ENCODE measurements at places on chromosomes 6 and 20.

- peak; percentile 93 for DNase-seq
Observed at GRCh38 chr20:11235058-11235457, 561.3 kb upstream of the JAG1 start.

DNA sequence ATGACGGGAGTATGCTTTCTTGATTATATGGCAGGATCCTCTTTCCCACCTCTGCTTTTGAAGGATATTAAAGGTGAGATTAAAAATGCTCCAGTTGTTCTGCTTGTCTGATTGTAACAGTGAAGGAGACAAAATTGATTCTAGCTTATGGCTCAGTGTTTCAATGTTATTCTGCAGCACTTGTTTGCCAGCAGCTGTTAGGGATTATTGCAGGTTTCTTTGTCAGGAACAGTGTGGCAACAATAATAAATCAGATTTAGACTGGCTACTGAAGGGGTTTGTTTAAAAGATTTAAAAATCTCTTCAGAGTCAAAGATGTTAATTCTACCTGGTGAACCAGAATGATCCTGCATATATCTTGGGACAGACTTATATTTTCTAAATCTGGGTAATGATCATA, 126.9 kb downstream of the LAMA2 start:
- DNase-seq: no peak

- no peak for DNase-seq
Observed at GRCh38 chr6:105380634-105381033, 22.2 kb downstream of the PREP start.

DNA sequence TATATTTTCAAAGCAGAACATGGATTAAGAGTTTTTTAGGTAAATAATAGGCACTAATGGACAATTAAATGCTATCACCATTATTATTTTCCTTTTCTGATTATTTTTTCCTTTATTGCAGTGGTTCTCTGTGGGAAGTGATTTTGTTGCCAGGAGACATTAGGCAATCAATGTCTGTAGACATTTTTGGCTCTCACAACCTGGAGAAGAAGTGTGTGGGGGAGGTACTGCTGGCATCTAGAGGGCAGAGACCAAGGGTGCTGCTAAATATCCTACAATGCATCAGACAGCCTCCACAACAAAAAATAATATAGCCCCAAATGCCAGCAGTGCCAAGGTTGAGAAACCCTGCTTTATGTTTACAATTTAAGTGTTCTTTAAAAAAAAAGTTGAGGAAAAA, 8.3 kb downstream of the IFNGR1 start:
- no peak for DNase-seq

DNA sequence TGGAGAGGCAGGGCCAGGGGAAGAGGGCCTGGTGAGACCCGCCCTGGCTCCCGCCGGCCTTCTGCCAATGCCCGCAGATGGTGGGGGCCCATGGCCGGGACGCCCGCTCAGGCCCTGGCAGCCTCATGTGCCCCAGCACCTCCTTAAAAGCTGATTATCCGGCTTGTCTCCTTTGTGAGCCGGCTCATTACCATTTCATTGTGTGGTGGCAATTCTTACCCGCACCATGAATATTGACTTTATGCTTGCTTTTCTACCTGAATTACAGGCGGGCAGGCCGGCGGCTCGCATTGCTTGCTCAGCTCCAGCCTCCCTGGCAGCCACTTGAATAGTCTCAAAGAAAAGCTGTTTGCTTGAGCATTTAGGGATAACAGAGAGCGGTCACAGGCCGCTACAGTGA, 120.0 kb upstream of the JAG1 start:
- DNase-seq: no peak

DNA sequence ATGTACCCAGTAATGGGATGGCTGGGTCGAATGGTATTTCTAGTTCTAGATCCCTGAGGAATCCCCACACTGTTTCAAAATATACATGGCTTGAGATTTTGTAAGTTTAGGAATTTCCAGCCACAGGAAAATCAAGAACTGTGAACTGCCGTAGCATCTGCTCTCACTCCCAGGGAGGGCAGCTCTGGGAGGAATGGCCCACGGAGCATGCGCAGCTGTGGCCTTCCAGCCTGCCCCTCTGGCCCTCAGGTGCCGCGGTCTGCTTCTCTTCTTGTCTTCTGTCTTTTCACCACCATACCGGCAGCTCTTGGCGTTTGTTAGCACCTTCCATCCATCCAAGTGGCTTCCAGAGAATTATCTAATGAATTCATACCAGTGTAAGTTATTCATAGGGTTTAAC, 19.9 kb upstream of the EXOC2 start:
- no peak for DNase-seq

GRCh38 chr20:51934301-51935002, 132.1 kb upstream of the SALL4 start:
- DNase-seq: no peak

DNA sequence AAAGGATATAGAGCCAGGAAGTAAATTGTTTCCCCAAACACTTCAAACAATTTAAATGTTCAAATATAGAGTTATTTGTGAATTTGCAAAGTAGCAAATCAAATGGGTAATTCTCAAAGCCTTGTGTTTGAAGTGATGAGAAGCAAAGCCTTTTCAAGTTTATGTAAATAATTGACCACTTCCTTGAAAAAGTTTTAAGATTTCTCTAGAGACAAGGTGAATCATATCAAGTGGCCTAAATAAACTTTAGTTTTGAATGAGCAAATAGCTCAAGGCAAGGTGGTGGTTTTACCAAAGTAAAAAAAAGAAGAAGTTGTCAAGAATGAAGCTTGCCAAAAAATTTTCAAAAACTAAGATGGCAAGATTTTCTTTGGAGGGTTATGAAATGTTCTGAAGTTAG, 42.6 kb upstream of the IFNGR1 start:
- no peak for DNase-seq

DNA sequence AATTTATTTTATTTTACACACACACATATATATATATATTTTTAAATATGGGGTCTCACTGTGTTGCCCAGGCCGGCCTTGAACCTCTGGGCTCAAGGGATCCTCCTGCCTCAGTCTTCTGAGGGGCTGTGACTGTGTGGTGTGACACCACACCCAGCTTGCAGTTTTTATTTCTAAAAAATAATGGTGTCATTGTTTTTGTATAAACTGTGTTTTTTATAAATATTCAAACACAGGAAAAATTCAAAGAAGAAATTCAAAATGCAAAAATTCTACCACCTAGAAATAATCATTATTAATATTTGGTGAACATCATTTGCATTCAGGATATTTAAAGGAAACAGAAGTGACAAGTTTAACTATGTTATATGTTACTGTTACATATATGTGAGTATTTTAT, 3.1 kb downstream of the CCDC28A start:
- no peak for DNase-seq

- DNase-seq: no peak
Observed at GRCh38 chr6:85865420-85866369, 223.0 kb upstream of the SYNCRIP start.

All from islet precursor cell (in vitro differentiated cells).